CD4-positive, alpha-beta T cell (primary cell): ENCODE measurements at places on chromosomes 5 and 9. TPM values are rescaled to one million over a fixed set of nuclear protein-coding genes. Genes with fewer than 3 reads are reported as not detected.

GRCh38 chr5:135276151-135276550, 122.9 kb downstream of the MACROH2A1 start:
- no peak for DNase-seq

TMED9 gene
- total RNA-seq: 47.8 TPM

GRCh38 chr5:34496701-34497469, 159.2 kb upstream of the RAI14 start:
- no peak for DNase-seq

DNA sequence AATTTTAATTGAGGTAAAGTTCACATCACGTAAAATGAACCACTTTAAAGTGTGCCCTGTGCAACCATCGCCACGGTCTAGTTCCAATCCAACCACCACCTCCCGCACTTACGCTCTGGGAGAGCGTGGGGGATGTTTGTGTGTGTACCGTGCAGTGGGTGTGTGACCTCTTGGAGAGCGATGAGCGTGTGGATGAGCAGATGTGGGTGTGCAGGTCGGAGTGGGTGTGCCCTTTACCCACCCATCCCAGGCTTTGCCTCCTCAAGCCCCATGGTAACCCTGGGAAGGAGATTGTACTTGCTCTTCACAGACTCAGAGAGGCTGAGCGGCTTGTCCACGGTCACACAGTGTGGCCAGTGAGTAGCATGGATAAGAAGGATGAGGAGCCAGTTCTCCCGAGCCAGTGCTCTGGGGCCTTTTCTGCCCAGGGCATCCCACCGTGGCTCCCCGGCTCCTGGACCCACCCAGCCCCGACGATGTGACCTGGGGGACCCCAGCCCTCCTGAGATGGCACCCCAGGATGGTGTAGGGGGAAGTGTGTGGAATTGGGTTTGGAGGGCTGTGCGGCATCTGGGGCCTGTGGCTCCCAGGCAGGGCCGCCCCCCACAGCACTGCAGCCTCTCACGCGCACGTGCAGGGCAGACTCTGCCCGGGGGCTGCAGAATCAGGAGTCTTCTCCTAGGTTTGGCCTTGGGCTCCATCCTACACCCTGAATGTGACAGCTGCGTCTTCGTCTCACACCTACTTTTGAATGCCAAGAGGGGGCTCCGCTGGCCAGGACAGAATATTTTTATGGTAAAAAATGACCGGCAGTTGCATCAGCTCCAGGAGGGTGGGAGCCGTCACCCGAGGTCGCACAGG, 13.6 kb downstream of the LHX3 start:
- DNase-seq: no peak

MED10 gene
- 98.0 TPM for total RNA-seq

GRCh38 chr5:177474846-177475562, 1.6 kb upstream of the DBN1 start:
- DNase-seq: no peak

DNA sequence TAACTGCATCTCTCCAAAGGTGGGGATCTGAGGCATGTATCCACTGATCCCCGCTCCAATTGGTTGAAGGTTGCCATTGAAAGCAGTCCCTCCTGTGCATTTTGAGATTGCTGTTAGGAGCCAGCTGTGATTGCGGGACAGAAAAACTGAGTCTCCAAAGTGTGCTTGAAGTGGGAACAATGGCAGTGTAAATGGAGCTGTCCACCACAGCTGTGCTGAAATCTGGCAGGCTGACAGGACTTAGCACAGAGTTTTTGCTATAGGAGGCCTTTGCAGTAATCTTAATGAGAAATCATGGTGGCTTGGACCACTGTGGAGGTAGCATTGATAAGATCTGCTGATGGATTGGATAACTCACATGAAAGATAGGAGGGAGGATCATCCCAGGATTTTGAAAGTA, 3.3 kb downstream of the RNF20 start:
- peak; percentile 17 for DNase-seq

DNA sequence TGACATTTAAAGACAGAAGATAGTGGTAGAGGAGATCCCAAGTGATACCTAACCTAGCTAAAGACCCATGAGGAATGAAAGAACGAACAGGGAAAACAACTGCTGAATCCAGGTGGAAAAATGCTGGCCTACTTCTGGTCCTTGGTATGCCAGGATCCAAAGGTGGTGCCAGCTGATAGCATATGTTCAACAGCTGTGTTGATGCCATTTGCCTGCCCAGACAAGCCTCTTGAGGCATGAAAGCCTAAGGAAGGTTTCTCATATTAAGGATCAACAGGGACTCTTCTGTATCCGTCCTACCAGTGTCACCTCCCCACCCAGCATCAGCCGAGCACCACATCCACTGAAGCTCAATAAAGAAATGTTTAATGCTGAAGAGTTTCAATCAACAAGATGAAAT, 225.7 kb upstream of the DMRT1 start:
- DNase-seq: no peak

- peak; percentile 34 for DNase-seq
Measured at GRCh38 chr5:55985181-55985580, 9.6 kb downstream of the IL6ST start.

CATSPER3 gene
- total RNA-seq: not detected

ZNF454 gene
- total RNA-seq: not detected

SGCD gene
- not detected for total RNA-seq

TOR4A gene
- total RNA-seq: 0.80 TPM

GRCh38 chr9:136220017-136220729, 15.2 kb upstream of the LHX3 start:
- DNase-seq: peak; percentile 13

DNA sequence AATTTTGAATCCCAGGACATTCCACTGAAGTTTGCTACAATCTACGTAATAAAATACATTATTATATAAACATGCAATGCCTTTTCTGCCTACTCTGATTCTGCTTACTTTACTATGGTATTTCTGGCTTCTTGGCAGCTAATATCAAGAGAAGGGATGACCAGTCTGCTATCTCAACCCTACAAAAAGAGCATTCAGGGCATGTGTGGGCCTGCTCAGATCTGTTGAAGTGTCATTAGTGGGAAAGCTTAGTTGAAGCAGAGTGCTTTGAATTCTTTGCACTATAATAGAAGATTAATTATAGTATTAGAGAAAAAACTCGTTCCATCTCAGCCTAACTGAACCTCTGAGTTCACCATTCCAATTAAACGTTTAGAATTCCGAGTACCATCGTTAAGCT, 339.5 kb upstream of the ISL1 start:
- no peak for DNase-seq
